ENCODE measurements at places on chromosomes 16 and 17.

GRCh38 chr16:87847467-87847784, 21.9 kb downstream of the SLC7A5 start:
- no peak for DNase-seq

- no peak for DNase-seq
Measured at GRCh38 chr17:80980397-80981061, 11.1 kb upstream of the CHMP6 start.

- no peak for DNase-seq
Measured at GRCh38 chr16:53915452-53916160, 211.7 kb downstream of the FTO start.

DNA sequence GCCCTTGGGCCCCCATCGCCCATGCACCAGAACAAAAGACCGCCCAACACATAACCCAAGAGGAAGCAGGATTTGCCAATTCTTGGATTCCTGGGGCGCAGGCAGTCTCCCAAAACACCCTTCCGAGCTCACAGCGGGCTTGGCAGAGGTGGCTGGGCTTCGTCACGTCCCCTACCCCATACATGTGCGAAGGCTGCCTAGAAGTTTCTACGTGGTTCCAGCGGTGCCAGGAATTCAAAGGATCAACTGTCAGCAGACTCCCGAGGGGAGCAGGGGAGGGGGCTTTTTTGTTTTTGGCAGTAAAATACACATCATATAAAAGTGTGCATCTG, 80.8 kb upstream of the PLCG2 start:
- DNase-seq, result no peak

GRCh38 chr17:65359016-65359415, 202.4 kb downstream of the AXIN2 start:
- no peak for DNase-seq

GRCh38 chr16:78499399-78499798, 399.9 kb downstream of the WWOX start:
- DNase-seq, result no peak

GRCh38 chr17:68196394-68197090, 51.3 kb upstream of the AMZ2 start:
- DNase-seq, result no peak

GRCh38 chr17:37292429-37293139, 83.2 kb upstream of the C17orf78 start:
- no peak for DNase-seq

DNA sequence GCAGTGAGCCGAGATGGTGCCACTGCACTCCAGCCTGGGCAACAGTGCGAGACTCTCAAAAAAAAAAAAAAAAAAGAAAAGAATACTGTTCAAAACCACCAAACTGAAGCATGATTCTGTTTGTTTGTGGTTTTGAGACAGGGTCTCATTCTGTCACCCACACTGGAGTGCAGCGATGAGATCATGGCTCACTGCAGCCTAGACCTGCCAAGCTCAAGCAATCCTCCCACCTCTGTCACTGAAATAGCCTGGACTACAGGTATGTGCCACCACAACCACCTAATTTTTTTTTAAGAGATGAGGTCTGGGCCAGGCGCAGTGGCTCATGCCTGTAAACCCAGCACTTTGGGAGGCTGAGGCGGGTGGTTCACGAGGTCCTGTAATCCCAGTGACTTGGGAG, 4.3 kb downstream of the SUMO2 start:
- no peak for DNase-seq

DNA sequence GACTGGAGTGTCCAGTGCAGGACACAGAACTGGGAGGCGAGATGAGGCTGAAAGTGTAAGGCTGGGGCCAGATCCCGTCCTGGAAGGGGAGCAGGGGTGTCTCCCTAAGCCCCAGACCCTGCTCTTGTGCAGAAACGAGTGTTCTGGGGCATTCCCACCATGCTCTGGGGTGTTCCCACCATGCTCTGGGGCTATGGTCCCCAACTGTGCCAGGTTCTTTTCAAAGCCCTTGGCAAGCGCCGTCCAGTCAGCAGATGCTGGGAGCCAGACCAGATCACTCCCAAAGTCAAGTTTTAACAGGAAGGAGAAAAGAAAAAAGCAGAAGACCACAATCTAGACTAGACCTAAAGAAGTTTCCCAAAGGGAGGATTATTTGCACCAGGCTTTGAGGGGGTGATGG, 2.5 kb downstream of the TAX1BP3 start:
- no peak for DNase-seq

All from BE2C (cell line).